ENCODE measurements at places on chromosomes 3 and 15.

- DNase-seq: no peak
Measured at GRCh38 chr3:141089339-141090152, 38.4 kb downstream of the SPSB4 start.

- DNase-seq: no peak
Measured at GRCh38 chr3:133561679-133562078, 11.8 kb upstream of the CDV3 start.

GRCh38 chr3:192397012-192397411 is 330.3 kb downstream of the FGF12 start:
- no peak for DNase-seq

DNA sequence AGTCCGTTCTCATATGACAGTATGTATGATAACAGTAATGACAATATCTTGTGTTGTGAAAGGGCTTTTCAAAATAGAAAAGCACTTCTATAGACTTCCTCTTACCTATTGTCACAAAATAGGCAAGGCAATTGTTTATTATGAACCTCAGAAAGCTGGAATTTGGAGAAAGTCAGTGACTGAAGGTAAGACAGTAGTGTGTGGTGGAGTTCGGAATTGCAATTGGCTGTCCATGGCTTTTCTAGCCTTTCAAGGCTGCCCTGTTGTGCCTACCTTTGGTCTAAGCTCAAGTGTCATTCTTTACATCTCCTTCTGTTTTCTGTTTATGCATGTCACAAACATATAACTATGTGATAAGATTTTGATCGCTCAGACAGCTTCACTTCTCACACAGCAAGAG is 219.3 kb upstream of the NR2E3 start:
- DNase-seq: no peak

- DNase-seq: no peak
Measured at GRCh38 chr3:34676436-34676835, 878.0 kb downstream of the PDCD6IP start.

GRCh38 chr15:55484917-55485672 is 22.9 kb downstream of the DNAAF4 start:
- no peak for DNase-seq
